ENCODE measurements at places on chromosomes 7 and 10.
A peak's percentile ranks its signal among the peaks of the same experiment; 100 is the strongest.

DNA sequence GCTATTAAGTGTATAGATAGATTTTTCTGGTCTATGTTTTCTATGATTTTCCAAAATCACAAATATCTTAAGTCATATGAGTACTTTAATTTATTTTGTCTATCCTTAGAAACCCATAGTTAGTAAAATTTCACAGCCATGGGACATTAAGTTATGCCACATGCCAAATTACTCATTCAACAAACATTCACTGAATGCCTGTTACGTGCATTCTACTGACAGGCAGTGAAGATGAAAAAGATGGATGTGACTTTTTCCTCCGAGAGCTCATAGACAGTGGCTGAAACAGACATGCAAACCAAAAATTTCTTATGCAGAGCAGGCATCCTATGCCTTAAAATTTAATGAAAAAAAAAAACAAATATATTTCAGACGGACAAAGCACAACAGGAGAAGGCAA lies 84.9 kb downstream of the CHRM2 start:
- DNase-seq: no peak

GRCh38 chr7:22179442-22179879 lies 177.5 kb downstream of the RAPGEF5 start:
- DNase-seq: no peak

DNA sequence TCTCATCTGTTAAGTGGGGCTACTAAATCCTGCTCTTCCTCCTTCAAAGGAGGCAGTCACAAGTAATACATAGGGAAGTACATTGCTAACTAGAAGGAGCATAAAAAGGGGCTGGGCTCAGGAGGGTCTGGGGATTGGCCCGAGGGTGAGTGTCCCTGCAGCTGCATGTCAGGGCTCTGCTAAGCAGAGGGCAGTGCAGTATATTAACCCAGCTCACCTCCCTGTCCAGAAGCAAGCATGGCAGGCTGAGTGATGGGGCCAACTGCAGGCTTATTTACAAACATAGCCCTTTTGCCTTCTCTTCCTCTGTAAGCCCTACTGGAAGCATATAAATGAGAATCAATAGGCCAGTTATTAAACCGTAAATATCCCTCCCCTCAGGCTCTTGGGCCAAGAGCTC lies 143.2 kb upstream of the PCBD1 start:
- DNase-seq: no peak

- DNase-seq: no peak
Measured at GRCh38 chr10:103613616-103614015, 120.1 kb downstream of the NEURL1 start.

DNA sequence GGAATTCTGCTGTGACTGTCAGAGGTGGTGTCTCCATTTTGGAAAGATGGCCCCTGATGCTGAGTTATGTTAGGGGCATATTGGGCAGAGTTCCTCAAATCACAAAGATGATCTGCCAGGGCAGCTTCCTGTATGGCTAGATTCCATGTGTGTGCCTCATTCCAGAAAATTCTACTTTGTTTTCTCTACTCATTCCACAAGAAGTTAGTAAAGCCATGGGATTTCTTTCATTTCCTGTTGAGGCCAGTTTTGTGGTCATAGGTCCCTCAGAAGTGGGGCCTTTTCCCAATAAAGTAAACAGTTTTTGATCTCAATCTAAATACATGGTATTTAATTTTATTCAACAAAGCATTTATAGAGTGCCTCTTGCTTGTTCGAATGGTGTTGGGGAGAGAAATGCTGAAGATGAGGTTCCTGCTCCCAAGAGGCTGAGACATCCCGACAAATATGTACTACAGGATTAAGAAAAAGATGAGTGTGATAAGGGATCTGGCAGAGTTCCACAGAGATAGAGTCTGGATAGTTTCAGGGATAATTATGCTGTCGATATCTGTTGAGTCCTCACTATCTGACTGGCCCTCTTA lies 33.0 kb downstream of the MINDY4 start:
- DNase-seq: peak; percentile 54

GRCh38 chr10:98460837-98461499 lies 14.2 kb upstream of the HPS1 start:
- peak; percentile 43 for DNase-seq

GRCh38 chr10:3834404-3834803 lies 49.4 kb upstream of the KLF6 start:
- no peak for DNase-seq

GRCh38 chr10:18087355-18087754 lies 52.9 kb upstream of the CACNB2 start:
- no peak for DNase-seq

DNA sequence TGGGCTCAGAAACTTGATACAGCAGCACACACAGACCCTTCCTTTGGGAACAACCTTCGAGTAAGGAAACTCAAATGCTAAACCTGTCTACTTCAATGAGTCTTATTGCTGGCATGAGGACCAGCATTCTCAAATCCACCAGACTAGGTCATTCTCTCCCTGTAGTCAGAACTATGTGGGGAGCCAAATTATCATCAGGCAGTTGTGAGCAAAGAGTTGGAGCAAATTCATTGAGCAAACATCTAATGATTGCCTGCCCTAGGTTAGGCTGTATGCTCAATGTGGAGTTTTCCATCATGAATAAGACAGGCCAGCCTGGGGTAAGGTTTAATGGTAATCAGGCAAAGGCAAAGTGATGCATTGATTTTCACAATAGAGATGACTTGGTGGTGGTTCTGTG lies 3.6 kb downstream of the EPDR1 start:
- DNase-seq: no peak

DNA sequence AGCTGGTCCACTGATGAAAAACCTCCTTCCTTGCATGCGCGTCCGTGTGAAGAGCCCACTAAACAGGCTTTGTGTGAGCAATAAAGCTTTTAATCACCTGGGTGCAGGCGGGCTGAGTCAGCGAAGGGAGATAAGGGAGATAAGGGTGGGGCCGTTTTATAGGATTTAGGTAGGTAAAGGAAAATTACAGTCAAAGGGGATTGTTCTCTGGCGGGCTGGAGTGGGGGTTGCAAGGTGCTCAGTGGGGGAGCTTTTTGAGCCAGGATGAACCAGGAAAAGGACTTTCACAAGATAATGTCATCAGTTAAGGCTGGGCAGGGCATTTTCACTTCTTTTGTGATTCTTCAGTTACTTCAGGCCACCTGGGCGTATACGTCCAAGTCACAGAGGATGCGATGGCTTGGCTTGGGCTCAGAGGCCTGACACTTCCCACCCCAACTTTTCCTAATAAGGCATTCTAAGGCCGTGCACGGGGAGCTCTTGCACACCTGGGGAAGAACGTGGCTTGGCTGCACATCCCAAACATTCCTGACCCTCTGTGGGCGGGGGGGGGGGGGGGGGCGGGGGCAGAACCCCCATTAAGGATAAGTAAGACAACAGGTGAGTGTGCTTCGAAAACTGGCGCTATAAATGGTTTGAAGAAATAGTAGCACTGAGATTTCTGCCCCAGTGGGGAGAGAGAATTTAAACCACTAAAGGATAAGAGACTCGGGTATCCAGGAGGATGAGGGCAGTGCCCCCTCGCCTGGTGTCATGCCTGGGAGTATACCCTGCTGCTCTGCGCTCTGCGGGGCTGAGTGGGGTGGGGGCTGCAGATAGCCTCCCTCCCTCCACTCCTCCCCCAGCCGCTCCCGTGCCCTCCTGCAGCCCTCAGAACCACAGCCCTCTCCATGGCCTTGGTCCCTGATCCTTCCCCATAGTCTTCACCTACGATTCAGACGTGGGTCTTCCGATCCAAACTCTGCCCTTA lies 217.6 kb downstream of the MLLT10 start:
- no peak for DNase-seq

DNA sequence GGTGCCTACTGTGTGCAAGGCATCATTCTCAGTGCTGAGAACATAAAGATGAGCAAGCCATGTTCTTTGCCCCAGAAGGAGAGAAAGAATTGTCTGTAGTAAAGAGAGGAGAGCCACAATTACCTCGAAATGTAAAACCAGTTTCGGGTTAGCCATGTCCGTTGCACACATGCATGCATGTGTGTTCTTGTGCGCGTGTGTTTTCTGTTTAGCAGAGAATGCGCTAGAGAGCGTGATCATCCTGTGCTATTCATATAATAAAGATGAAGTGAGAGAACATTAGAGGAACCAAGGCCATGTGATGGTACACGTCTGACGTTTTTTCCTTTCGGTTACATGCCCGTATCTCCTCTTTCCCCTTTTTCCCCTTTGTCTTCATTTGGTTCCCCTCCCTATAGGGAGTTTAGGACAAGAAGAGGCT lies 158.2 kb downstream of the CELF2 start:
- DNase-seq: no peak

DNA sequence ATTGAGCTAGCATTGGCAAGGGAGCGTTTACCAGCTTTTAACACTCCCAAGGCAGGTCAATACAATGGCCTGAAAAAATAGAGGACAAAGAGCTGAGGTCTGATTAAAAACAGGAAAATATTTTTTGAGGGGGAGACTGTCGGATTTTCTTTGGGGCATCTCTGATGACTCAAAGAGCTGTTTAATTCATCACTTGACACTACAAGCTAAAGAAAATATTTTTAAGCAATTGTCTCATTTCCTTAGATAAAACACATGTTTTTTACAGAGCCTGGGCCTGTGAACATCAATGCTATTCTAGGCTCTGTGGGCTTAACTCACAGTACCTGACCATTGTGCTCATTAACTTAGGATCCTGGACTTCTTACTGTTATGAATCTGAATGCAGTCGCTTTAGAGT lies 100.8 kb downstream of the NRP1 start:
- DNase-seq: no peak

GRCh38 chr7:20998309-20998708 lies 211.6 kb upstream of the SP8 start:
- DNase-seq: no peak

DNA sequence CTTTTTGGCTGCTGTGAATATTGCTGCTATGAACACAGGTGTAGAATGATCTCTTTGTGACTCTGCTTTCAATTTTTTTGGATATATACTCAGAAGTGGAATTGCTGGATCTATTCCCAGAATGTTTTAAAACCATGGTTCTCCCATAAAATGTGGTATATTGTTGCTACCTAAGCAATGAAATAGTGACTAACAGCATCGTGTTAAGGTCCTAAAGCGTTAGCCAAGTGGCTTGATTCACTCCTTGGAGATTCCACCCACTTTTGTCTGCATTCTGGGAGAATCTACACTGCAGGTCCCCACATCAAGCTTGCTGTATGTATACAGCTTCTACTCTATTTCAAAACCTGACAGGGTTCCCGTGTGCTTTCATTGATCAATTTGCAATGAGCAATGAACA lies 105.6 kb downstream of the CDK6 start:
- no peak for DNase-seq

GRCh38 chr10:11330383-11331045 lies 280.9 kb downstream of the USP6NL start:
- no peak for DNase-seq

GRCh38 chr10:24701447-24701846 lies 22.2 kb downstream of the ARHGAP21 start:
- DNase-seq: no peak

GRCh38 chr10:75547391-75548298 lies 116.2 kb downstream of the LRMDA start:
- DNase-seq: no peak

DNA sequence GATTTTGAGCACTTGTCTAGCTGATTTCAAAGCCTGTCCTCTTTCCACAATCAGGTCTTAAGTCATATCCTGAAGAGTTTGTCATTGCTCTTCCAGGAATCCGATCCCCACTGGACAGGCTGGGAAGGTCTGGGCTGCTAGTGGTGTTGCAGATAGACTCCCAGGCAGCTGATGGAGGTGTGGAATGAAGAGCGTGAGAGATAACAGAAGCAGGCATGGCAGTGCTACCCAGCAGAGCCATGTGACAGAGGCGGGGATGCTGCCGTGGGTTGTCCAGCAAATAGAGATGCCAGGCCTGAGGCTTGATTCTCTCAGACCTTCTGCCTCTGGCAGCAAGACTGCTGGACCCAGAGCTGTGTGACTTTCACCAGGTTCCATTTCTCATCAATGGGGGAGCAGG lies 116.5 kb upstream of the EEPD1 start:
- no peak for DNase-seq

DNA sequence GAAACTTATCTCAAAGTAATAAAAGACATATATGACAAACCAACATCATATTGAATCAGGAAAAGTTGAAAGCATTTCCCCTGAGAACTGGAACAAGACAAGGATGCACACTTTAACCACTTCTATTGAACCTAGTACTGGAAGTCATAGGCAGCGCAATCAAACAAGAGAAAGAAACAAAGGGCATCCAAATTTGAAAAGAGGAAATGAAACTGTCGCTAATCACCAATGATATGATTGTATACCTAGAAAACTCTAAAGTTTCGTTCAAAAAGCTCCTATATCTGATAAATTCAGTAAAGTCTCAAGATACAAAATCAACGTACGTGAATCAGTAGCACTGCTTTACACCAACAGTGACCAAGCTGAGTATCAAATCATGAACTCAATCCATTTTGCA lies 137.7 kb upstream of the TEX47 start:
- DNase-seq: no peak

- DNase-seq: no peak
Measured at GRCh38 chr7:128362670-128363069, 1.2 kb upstream of the PRRT4 start.

- no peak for DNase-seq
Measured at GRCh38 chr7:30851651-30852307, 59.9 kb upstream of the AQP1 start.

GRCh38 chr10:15719899-15720634 lies at the start of gene ITGA8:
Gene ITGA8, minus strand, starts transcription at chr10:15719922. Its CDS starts 151 bp downstream, at chr10:15719771.
- no peak for DNase-seq

Measured in smooth muscle cell of the brain vasculature (primary cell).